Naive thymus-derived CD4-positive, alpha-beta T cell (primary cell): ENCODE measurements at places on chromosomes 2 and 18.

GRCh38 chr2:101762451-101763171, 65.1 kb downstream of the MAP4K4 start:
- no peak for DNase-seq

DNA sequence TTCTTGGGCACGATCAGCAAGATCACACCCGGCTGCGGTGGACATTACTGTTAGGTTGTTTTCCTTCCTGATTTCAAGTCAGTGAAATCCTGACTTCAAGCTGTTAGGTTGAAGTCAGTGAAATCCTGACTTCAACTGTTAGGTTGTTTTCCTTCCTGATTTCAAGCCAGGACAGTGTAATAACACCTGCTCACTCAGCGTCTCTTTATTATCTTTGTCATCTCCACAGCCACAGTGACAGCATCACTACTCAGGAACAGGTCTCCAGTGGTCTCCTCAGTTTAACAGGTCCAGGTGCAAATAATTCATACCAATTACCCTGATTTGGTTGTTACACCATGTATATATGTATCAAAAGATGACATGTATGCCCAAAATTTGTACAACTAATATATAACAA, 208.1 kb upstream of the REG3G start:
- DNase-seq, result no peak

GRCh38 chr2:152587187-152587947, 129.9 kb downstream of the PRPF40A start:
- no peak for DNase-seq

- no peak for DNase-seq
Observed at GRCh38 chr18:59428018-59428417, 69.0 kb upstream of the LMAN1 start.

DNA sequence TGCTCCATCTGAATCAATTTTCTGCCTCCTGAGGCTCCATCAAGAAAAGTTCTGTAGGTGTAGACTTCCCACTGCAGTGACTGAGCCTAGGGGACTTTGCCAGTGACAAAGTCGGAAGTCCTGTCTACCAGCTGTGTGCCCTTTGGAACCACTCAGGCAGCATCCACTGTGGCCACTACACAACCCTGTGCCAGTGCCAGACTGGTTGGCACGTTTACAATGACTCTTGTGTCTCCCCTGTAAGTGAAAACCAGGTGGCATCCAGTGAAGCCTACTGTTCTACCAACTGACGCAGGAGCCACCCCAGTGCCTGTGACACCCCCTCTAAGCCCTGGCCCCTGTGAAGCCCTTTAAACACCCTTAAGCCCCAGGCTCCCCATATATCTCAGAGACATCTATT, 132.1 kb upstream of the SERPINE2 start:
- DNase-seq, result no peak

GRCh38 chr2:170206246-170206645, 28.3 kb downstream of the MYO3B start:
- DNase-seq, result no peak

DNA sequence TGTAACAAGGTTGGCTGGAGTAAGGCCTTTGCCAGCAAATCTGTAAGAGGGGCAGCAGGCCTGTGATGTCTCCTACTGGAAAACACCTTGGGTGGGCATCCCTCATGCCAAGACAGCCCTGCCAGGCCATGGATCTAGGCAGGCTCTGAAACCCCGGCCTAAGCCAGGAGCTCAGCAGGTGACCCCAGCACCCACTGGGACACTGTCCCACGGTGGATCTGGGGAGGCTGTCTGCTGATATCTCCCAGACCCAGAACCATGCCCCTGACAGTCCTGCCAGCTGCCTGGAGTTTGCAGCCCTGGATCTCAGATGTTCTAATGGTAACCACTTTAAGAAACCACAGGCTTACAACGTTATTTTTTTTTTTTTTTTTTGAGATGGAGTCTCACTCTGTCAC, 117.7 kb downstream of the ZNF516 start:
- DNase-seq, result no peak

DNA sequence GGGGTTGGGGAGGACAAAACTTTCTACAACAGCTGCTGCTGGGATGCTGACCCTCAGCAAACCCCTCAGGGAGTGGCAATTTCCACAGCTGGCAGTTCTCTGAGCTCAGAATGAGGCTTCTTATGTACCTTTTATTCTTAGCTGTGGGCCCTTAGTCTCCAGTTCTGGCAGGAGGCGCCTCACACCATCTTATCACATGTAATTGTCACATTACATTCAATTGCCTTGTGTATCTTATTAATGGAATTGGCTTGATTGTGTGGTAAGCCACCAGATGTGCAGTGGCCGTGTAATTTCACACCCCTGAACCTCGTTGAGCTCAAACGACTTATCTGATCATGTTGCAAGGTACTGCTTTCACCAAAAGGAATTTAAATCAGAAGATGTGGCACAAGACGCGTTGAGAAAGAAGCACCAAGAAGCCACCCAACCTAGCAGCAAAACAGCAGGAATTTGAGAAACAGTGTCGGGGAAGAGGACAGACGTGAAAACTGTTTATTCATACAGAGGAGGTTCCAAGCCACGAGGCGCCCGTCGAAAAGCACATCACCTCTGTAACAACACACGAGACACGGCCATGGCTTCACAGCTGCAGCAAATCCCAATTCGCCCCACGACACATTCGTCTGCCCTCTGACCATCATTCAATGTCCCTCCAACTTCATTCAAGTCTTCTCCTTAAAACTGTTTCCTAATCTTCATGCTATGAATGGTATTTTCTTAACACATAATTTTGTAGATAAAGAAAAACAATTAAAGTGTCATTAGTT, 53.6 kb upstream of the LPIN2 start:
- DNase-seq, result no peak

- DNase-seq, result no peak
Observed at GRCh38 chr2:84779781-84780180, 101.1 kb downstream of the TRABD2A start.

DNA sequence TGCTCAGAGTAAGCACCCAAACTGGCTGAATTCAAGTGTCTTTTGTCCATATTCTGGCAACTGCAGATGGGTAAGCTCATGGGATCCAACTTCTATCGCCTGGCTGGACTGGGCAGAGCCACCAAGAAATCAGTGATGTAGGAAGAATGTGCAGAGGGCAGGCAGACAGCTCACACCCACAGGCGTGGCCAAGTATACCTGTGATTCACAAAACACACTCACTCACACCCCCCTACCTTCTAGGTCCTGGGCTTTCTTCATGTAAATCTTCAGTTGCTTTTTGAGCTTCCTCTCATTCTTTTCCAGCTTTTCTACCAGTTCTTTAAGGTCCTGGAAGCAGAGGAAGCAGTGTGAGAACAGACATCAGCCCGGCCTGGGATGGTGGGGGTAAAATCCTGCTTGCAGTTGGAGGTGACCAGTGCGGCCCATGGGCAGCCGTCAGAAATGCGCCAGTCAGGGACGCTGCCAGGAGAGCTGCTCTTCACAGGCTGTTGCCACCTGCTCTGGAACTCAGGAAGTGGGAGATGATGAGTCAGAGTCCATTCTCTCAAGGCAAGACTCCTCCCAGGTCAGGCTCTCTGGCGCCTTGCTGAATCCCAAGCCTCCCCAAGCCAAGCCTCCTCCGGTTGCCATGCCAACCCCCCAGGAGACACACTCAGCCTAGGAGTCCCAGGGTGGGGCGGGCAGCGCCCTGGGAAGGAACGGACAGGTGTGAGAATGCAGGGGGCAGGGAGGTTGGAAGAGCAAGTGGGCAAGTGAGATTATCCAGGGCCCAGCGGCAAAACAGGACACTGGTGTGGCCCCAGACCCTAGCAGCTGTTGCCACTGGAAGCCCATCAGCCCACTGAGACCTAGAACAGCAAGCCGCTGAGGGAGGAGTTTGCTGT, 36.2 kb upstream of the ACAA2 start:
- no peak for DNase-seq

DNA sequence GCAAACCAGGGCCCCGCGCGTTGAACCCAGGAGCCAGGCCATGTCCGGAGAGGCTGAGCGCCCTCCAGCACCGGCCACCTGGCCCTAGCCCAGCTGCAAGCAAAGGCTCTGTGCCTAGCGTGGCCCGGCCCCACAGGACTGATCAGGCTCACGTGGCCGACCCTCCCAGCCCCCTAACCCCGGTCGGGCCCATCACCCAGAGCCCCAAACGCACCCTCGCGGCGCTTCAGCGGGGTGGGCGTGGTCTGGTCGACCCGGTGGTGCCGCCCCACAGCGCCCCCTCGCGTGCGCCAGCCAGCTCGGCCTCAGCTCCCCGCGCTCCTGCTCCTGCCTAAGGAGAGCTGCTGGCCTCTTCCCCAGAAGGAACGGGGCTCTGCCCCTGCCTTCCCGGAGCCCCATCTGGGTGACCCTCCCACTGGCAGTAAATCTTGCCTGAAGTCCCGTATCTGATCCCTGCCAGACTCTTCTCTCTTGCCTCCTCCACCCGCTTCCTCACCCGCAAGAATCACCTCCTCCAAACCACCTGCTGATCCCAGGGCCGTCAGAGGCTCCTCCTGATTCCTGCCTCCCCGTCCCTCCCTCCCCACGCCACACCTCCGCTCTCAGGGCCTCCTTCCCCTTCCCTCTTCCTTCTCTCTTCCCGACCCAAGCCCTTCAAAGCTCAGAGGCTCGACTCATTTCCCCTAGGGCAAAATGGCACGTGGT, 12.3 kb upstream of the TEX51 start:
- no peak for DNase-seq

GRCh38 chr2:15965564-15966019, 25.2 kb downstream of the MYCN start:
- DNase-seq, result no peak

- DNase-seq, result no peak
Observed at GRCh38 chr2:65937379-65938160, 497.4 kb upstream of the MEIS1 start.

GRCh38 chr2:233627331-233628025, 8.8 kb upstream of the UGT1A10 start:
- no peak for DNase-seq

GRCh38 chr2:56009758-56010458, 86.3 kb upstream of the EFEMP1 start:
- DNase-seq, result no peak
